ENCODE measurements at places on chromosomes 5 and 9.

DNA sequence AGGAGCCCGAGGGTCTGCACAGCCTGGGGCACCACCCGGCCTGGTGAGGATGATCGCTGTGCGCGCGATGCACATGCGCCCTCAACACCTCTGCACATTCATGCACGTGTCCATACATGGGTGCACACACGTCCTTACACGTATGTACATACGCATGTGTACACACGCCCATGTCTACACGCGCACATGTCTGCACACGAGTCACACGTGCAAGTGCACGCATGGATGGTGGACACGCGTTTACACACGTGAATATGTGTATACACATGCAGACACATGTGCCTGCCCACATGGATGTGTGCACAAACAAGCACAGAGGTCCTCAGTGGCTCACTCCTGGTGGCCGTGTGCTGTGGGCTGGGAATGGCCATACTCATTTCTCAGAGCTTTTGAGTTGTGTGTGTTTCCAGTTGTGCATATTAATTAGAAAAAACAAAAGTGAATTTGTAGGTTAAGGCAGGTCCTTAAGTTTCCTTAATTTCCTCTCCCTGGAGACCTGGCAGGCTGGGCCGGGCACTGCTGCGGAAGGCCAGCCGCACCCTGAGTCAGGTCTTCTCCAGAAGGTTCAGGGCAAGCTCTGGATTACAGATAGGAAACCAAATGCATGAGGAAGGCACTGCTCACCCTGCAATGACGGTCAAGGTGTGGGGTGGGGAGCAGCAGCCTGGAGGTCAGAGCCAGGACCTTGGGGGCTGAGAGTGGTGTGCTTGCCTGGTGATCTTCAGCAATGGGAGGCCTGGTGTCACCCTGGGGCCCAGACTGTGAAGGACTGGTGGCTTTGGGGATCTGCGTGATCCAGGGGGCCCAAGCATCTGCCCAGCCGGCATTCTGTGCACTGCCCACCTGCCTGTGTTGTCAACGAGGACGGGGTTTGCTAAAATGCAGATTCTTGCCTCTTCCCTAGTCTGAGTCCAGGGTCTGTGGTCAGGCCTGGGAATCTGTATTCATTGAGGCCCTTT, 1.3 kb upstream of the RNU6ATAC start:
- peak; percentile 78 for DNase-seq

DNA sequence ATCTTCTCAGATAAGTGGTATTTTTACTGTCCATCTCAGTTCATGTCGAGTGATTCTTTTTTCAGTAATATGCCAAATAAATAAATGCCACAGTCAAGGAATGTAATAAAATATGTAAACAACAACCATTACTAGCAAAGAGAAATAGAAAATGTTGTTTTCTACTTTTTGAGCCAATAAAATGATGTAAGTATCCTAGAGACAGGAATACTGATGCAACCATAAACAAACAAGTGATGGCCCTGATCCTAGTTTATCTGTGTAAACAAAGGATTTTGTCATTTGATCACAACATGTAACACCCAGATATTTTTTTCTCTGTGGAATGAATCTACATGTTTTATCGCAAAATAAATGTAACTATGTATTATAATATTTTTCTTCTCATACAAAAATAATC, 1852.8 kb downstream of the EFNA5 start:
- no peak for DNase-seq

GRCh38 chr9:125547368-125547767, 159.6 kb downstream of the MAPKAP1 start:
- DNase-seq = no peak

- no peak for DNase-seq
These were observed 2.1 kb downstream of the ARHGEF37 start for GRCh38 chr5:149583394-149583793.

GRCh38 chr9:75109210-75109839, 21.0 kb downstream of the OSTF1 start:
- DNase-seq = no peak

GRCh38 chr9:127181595-127182190, 59.3 kb upstream of the ANGPTL2 start:
- no peak for DNase-seq

GRCh38 chr9:15755660-15756059, 202.8 kb downstream of the CCDC171 start:
- no peak for DNase-seq

GRCh38 chr5:159313197-159313596, 17.1 kb downstream of the IL12B start:
- no peak for DNase-seq

- DNase-seq = no peak
These were observed 446.6 kb upstream of the GRIA1 start for GRCh38 chr5:153043886-153044285.

DNA sequence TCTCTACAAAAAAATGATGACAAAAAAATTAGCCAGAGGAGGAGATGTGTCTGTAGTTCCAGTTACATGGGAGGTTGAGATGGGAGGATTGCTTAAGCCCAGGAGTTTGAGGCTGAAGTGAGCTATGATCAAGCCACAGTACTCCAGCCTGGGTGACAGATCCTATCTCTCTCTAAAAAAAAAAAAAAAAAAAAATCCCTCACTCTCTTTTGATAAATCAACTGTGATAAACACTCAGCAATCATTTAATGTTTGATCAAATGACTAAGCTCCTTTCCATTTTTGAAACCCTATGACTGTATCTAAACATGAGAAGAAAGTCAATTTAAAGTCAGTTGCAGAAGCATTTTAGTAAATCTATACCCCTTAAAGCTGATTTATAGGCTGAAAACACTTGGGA, 112.1 kb upstream of the IL6ST start:
- no peak for DNase-seq

GRCh38 chr9:91555132-91555531, 131.5 kb upstream of the NFIL3 start:
- DNase-seq = no peak

DNA sequence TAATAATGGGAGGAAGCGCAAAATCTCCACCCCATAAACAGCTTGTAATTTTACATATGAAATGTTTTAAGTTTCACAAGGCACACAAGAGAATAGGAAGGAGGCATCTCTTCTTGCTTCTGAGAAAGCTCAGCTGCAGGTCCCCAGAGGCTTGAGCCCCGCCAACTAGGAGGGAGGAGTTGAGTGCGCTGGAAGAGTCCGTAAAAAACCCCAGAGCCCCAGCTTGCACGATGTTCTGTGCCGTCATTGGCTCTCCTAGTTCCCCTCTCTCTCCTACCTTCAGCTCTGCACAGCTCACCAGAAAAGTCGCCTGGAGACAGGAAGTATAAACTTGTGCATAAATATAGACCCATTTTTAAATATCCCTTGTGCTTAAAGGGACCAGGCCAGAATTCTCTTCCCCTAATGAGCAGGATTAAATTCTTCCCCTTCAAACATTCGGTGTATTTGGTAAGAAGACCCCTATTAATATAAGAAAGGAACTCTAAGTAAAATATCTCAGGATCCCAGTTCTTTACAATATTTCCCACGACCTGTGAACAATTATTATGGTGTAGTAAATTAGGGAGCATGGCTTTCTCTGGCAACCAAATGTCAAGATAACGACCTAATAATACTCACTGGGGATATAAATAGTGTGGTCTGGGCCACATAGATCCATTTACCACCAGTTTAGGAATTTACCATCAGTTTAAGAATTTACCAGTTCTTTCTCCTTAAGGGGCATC, 13.7 kb downstream of the GLRX start:
- DNase-seq = peak; percentile 76

DNA sequence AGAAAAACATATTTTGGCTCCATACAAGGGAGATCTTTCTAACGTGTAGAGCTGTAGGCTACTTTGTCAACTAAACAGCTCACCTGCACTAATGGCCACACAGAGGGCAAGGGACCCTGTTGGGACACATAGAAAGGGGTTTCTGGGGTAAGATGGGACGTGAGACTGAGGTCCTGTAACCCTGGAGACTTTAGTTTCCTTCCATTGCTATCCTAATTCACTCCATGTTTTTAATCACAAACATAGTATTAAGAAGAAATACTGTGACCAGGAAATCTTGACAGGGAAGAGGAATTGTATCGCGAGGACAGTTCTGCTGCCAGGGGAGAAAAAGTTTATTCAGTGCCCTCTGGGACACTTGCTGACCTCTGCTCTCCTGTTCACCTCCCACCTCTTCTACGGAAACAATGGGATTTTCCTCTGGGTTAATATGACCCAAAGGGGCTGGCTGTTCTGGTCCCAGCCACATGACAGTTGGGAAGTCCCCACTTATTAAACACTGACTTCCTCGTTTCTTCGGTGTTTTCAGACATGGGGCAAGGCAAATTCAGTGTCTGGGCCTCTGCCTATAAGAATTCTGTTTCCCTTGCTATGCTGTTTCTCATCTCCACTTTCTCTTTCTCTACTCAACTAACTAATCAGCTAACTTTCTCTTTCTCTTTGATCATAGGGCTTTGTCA, 106.9 kb upstream of the SEMA6A start:
- no peak for DNase-seq

DNA sequence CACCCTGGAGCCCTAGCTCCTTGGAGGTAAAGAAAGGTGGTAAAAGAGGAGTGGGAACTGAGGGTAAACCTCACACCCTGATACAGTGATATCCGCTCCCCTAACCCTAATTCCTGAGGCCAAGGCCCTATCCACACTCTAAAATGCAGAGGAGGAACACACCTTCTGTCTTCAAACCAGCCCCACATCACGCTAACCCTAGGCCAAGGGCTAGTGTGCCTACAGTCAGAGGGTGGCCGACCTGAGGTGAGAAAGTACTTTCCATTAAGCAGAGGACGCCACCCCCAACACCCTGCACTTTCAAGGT, 590 bp downstream of the HDAC3 start:
- DNase-seq = peak; percentile 64

- DNase-seq = no peak
These were observed 320.1 kb downstream of the MTRR start for GRCh38 chr5:8188874-8189565.

DNA sequence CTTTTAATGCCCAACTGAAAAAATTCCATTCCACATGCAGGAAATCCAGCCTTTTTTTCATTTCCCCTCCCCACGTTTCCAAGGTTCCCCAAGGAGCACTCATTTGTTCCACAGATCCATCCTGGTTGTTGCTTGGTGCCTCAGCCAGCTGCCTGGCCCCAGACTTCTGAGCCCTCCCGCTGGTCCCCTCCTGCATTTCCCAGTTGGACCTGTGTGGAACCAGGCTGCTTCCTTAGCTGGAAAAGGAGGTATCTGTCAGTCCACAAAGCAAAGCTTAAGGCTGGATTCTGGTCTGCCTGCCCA, 44.8 kb downstream of the ANGPTL2 start:
- DNase-seq = no peak

DNA sequence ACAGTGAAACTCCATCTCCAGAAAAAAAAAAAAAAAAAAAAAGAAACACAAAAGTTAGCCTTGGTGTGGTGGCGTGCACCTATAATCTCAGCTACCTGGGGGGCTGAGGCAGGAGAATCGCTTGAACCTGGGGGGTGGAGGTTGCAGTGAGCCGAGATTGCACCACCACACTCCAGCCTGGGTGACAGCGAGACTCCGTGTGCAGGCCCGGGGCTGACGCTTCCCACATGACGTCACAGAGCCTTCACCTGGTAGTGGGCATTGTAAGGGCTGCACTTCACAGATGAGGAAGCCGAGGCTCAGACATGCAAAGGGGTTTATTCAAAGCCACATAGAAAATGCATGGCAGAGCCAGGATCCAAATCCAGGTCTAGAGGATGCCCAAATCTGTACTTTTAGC, 114.2 kb downstream of the GAPVD1 start:
- DNase-seq = no peak

DNA sequence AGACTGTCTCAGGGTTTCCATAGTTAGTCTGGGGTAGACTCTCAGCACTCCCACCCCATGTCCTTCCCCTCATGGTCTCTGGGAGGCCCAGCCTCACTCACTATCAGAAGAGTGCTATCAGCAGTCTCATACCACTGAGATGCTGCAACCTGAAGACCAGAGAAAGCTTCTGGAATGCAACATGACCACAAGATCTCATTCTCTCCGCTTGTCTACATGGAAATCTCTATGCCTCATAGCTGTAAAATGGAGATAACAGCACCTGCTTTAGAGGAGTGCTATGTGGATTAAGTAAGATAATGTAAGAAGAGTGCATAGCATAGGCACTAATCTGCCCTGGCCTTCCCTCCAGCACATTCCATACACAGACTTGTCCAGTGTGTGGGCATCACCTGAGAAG, 47.0 kb upstream of the ZNF169 start:
- no peak for DNase-seq

DNA sequence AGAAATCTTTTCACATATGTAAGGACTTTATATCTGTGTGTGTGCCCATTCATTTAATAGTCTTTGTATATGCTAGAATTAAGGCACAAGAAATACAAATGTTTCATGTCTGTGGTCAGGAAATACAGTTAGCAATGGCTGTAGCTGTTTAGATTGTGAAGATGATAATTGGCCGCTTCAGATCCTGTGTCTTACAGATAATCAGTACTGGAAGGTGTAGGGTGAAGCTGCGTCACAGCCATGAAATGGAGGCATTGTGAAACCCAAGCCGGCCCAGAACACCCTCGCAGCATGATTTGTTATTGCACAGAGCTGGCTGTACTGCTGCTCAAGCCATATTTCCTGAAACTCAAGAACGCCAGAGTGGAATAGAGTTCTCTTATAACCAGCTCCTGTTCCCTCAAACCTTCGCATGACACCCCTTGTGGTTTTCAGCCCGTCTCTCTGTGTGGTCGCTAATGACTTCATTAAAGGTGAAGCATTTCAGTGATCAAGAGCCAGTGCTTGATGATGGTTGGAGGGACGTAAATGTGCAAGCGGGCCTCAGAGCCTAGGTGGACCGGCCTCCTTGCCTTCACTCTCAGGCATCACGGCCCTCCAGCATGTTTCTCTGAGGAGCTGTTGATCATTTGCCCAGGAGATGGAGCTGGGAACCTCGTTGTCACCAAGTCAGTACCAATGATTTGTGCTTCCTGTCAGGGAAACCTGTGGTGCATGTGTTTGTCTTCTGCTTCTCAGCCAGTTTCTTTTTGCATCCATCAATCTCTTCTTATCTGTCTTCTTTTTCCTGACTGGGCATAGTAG, 80.1 kb downstream of the F2RL2 start:
- peak; percentile 75 for DNase-seq

- no peak for DNase-seq
These were observed 184.8 kb downstream of the PBX3 start for GRCh38 chr9:125932012-125932411.

GRCh38 chr9:131585375-131585774, 40.1 kb downstream of the PRRT1B start:
- no peak for DNase-seq

DNA sequence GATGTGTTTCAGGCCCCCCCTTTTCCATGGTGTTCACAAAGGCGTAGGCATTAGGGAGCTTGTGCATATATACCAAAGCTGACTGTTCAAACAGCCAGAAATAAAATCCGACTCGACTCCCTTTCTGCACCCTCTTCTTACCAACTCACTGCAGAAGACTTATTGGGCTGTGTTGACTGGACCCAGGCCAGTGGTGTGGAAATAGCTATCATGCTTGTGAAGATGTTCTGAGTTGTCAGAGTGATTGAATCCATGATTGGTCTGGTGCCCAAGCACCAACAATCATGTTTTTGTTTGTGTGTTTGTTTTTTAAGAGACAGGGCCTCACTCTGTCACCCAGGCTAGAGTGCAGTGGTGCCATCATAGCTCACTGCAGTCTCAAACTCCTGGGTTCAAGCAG, 21.6 kb downstream of the TJP2 start:
- DNase-seq = no peak

GRCh38 chr5:177491429-177491945, 5.9 kb downstream of the PDLIM7 start:
- peak; percentile 86 for DNase-seq

- DNase-seq = no peak
These were observed 93.6 kb downstream of the PAX5 start for GRCh38 chr9:36940500-36940853.

Data from activated CD8-positive, alpha-beta memory T cell treated with anti-CD3 and anti-CD28 coated beads, Interleukin-2, amount 50 U/mL, for 48 hours (primary cell).